Melanocyte of skin (primary cell): ENCODE measurements at places on chromosomes 7 and 10. TPM values are rescaled to one million over a fixed set of nuclear protein-coding genes. Genes with fewer than 3 reads are reported as not detected.

FOXI2 gene
- total RNA-seq, result not detected in 2 replicates

SPDYE9 gene
- total RNA-seq, result not detected in 2 replicates

AGBL3 gene
- total RNA-seq, result 1.3 and 1.4 TPM in 2 replicates

SPAM1 gene
- not detected in 2 replicates for total RNA-seq

TACC2 gene
- 4.1 and 10.5 TPM in 2 replicates for total RNA-seq

PODXL gene
- under 0.01 TPM in 2 replicates for total RNA-seq

SPDYE5 gene
- under 0.01 and 0.15 TPM in 2 replicates for total RNA-seq
